ENCODE measurements at places on chromosomes 2 and 18.

GRCh38 chr2:164009756-164010337, 274.0 kb upstream of the FIGN start:
- DNase-seq, result no peak

DNA sequence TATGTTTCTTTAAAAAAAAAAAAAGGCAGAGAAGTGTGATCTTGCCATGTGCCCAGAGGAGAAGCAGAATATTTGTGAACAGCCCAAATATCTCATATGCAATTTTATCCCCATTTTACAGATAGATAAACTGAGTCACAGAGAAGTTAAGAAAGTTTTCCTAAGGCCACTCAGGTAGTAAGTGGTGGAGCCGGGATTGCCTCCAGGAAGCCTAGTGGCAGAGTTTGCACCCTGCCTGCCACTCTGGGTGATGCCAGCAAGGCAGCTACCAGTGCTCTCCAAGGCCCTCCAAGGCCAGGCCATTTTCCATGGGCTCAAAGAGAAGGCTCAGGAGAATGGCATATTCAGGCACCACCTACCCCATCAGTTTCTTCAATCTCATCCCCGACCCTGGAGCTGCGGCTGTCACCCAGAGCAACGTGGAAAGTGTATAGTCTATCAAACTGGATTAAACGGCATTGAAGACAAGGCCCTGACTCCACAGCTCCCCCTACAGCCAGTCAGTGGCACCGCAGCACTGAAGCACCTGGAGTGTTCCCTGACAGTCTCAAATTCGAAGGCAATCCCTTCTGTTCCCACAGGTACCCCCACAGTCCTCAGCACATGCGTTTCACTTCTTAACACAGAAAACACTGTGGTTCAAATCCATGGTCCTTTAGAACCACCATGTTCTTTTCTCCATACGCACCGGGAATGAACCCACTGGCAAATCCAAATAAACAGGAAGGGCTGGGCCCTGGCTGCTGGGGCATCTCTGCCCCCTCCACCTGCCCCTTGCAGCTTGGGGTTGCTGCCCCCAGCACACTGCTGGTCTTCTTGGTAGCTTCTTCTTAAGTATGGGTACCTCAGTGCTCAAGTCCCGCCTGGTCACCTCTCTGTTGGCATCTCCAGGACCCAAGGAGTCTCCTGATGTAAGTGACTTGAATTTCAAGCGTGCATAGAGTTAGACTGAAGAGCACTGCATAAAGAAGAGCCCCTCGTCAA, 175.3 kb downstream of the INHBB start:
- DNase-seq, result no peak

DNA sequence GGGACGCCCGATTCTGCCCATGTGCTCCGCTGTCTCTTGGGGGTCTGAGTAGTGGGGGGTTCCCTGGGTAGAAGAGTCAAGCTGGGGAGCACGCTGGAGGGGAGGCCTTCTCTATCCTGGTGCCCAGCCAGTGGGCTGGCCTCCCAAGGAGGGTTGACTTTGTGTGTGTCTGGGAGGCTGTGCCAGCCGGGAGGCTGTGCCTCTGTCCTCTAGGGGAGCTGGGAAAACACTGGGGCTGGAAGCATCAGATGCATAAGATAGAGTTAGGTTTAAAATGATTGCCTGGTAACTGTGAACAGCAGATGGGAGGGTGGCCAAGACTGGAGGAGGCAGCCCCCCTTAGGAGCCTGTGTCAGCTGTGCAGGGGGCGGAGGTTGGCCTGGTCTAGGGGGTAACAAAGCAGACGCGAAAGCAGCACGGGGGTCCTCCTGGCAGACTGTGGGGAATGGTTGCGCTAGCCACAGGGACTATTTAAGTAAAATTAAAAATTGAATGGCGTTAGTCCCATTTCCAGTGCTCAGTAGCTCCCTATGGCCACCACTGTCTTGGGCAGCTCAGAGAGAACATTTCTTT, 1.3 kb downstream of the ING5 start:
- no peak for DNase-seq

DNA sequence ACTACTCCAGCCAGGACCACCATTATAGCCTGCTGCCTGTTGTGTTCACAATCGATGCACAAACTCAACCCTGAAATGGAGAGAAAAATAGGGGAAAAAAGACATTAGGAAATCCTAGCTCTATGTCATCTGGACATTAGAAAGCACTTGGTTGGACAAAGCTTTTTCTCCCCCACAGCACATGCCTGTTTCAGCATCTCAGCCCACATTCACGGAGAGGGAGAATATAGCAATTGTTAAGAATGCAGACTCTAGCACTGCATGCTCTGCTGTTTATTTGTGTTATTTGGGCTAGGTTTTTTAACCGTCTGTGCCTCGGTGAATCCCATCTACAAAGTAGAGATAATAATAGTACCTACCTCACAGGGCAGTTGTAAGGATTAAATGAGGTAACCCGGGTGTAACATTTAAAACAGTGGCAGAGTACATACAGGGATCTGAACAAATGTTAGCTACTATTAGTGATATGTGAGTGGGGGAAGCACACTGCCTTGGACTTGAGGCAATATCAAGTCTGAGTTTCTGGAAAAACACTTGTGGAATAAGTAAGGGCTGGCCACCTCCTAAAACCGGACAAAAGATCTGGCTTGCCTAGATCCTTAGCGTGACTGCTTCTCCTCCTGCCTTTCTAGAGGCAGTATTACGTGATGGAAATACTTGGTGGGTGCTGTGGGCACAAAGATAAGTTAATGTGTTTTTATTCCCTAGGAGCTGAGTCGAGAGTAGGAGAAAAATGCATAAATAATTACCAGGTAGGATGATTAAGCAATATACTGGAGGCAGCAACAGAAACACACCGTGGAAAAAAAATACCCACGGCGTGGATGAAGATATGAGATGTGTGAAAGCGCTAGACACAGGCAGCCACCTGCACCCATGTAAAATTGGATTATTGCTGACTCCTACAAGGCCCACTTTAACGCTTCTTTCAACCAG, 1.0 kb upstream of the PPP1CB start:
- DNase-seq, result no peak

DNA sequence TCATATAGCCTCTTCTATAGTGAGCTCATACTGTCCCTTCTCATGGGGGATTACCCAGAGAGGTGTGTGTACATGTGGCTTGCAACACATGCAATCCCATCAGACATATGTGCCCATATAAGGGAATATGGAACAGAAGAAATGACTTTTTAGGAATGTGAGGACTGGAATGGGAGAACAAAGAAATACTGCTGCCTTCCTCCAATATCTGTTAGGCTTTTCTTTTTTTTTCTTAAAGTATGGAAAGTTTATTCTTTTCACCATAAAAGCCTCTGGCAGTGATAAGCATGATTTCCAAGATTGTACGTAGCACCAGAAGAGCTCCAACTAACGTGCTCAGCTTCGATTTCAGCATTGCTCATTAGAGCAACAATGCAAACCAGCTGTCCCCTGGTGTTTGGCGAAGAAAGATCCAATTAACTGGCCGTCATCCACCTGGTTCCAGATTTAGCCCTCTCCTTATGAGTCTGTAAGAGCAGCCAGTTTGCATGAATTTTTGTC, 113.6 kb downstream of the ADCYAP1 start:
- DNase-seq, result no peak

- peak; percentile 50 for DNase-seq
These were observed 20.4 kb downstream of the TGFBRAP1 start for GRCh38 chr2:105309147-105309545.

- peak; percentile 40 for DNase-seq
These were observed 19.4 kb downstream of the AAK1 start for GRCh38 chr2:69624131-69624530.

DNA sequence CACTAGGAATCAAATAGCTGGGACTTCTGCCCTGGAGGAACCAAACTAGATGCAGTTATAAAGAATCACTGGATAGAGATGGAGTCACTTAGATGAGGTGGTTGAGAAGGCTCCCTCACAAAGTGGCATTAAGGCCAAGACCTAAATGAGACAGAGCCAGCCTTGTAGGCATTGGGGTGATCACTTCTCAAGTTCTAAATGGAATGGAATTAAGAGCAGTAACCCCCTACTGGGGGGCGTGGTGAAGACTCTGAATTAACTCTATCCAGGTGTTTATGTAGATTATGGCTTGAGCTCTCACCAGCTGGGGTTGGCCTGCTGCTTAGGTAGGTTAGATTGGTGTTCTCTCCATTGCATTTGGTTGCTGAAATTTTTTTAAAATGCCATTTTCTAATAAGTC, 71.3 kb downstream of the TTC27 start:
- DNase-seq, result no peak

DNA sequence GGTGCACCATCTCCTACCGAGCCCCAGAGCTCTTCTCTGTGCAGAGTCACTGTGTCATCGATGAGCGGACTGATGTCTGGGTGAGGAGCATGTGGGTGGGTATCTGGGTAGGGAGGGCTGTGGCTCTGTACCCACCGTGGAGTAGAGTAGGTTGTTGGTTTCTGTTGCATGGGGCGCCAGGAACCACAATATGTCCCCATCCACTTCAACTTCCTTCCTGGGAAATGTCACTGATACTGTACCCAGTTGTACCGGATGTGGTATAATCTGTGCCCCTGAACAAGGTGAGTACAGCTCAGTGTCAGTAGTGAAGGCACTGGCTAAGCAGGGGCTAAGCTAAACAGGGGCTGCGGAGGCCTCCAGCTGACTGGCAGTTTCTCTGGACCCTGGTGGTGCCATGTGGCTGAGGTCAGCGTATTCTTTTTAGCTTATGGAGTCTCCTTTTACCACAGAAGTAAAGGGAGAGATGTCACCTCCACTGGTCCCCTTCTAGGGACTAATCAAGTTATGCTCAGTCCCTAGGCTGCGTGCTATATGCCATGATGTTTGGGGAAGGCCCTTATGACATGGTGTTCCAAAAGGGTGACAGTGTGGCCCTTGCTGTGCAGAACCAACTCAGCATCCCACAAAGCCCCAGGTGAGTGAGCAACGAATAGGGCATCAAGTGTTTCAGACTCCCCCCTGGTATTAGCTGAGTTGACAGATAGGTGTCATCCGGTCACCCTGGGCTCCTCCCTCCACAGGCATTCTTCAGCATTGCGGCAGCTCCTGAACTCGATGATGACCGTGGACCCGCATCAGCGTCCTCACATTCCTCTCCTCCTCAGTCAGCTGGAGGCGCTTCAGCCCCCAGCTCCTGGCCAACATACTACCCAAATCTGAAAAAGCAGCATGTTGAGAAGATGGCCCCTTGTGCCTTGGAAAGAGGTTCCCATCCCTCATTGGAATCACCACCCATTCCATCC, 2.7 kb downstream of the STK16 start:
- DNase-seq, result no peak

DNA sequence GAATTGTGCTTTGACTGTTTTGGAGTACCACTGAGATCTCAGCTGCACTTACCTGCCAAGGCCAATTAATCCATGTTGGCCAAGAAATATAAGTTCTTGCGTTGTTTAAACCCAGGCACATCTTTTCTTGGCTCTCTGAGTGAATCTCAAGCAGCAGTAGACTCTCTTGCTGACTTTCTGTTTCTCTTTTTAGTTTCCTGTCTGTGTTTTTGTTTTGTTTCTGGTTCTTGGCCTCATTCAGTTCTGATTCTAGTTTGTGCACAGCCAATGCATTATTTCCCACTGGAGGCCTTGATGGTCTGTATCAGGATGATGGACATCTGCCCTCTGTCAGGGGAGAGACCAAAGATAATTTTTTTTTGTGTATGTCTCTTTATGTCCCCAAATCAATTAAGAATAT, 379.4 kb downstream of the CDH2 start:
- DNase-seq, result no peak

DNA sequence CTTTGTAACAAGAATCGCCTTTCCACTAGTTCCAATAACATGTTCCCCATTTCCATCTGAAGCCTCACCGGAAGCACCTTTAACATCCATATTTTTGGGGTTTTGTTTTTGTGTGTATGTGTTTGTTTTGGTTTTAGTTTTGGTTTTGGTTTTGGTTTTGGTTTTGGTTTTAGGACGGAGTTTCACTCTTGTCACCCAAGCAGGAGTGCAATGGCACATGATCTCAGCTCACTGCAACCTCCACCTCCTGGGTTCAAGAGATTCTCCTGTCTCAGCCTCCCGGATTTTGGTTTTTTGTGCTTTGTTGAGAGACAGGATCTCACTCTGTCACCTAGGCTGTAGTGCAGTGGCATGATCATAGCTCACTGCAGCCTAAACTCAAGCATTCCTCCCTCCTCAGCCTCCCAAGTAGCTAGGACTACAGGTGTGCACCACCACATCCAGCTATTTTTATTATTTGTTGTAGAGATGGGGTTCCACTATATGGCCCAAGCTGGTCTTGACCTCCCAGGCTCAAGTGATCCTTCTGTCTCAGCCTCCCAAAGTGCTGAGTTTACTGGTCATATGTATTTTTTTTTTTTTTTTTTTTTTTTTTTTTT, 36.3 kb downstream of the TGOLN2 start:
- DNase-seq, result peak; percentile 25

DNA sequence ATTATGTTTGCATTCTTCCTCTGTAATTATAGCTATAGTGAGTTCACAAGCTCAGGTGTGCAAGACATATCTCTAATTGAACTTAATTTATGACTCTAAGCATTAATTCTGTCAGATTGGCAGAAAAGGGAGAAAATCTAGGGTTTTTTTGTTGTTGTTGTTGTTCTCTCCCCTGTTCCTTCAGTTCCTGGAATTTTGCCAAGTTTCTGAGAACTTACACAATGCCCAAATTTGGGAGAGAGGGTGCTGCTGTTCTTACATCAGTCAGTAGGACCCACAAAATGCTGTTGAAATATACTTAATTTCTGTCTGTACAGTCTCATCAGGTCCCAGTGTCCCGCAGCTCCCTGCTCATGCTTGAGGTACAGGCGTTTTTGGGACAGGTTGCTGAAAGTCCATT, 221.8 kb upstream of the RBMS1 start:
- no peak for DNase-seq

GRCh38 chr18:9993521-9994025, 79.8 kb downstream of the VAPA start:
- DNase-seq, result no peak

GRCh38 chr2:223469270-223470046, 132.7 kb downstream of the SCG2 start:
- peak; percentile 43 for DNase-seq

DNA sequence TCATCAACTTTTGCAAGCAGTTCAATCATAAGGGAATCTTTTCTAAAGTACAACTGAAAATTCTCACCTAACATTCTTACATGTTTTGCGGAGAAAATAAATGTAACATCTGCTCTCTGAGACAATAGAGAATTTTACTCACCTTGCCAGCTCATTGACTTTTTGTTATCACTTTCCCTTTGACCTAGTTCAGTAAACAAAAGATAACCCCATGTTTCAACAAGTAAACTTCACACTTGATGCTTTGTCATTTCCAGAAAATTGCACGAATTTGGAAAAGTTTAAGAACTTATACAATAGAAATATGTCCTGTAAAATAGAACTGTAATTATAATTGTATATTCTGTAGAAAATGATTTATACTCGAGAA, 1110.0 kb upstream of the ACVR2A start:
- no peak for DNase-seq

DNA sequence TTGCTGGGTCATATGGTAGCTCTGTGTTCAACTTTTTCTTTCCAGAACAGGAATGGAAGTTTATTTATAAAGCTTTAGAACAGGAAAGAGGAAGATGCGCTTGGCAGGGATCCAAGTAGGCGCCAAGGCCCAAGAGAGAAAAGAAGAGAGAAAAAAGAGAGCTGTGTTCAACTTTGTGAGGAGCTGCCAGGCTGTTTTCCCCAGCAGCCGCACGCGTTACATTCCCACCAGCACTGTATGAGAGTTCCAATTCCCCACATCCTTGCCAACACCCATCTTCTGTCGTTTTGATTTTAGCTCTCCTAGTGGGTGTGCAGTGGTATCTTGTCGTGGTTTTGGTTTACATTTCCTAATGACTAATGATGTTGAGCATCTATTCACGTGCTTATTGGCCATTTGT, 51.4 kb downstream of the KCNF1 start:
- DNase-seq, result no peak

- DNase-seq, result no peak
These were observed 43.1 kb upstream of the SLC39A10 start for GRCh38 chr2:195613922-195614321.

GRCh38 chr2:241741016-241741415, 6.6 kb downstream of the D2HGDH start:
- DNase-seq, result peak; percentile 32

All from CD14-positive monocyte (primary cell).